ENCODE measurements at places on chromosomes 12 and 14.

GRCh38 chr12:47839214-47839876 is 19.6 kb upstream of the HDAC7 start:
- no peak for DNase-seq

GRCh38 chr12:24903329-24904088 is 45.4 kb downstream of the BCAT1 start:
- no peak for DNase-seq

DNA sequence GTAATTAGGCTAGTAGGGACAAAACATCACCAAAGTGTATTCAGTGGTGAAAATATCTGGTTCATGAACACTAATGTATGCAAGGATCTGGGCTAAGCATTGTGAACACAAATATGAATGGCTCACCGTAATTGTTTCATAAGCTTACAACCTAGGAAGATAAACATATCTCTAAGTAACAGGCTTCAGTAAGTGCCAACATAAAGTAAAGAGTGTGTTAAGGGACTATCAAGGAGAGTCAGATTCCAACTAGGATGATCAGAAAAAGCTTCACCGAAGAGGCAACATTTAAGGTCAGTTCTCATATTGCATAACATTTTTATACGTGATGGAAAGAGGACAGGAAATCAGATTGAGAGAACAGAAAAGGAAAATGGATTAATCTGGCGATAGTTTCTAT is 29.4 kb downstream of the ABCC9 start:
- DNase-seq = no peak

DNA sequence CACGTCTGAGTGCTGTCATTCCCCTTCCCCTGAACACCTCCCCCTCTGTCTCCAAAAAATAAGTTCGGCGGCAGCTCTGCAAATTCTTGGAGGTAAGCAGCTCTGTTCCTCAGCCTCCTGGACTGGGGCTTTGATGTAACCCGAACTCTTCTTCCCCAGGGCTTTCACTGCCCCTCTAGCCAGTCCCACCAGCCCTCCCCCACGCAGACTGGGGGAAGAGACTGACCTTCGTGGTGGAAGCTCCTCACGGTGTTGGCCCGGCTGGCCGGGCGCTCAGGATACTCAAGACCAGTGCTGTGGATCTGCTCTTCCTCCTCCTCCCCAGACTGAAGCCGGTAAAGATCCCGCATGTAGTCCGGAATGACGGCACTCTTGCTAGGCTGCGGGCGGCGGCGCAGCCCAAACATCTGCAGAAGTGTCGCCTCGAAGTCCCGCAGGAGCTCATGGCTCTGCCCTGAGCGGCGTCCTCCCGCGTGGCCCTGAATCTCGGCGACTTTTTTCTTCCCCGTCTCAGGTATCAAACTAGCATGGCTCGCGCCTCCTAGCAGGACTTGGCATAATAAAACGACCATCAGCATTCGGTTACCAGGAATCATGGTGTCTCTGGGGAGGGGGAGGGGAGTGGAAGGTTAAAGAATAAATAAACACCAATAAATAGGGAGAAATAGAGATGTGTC is 4.9 kb downstream of the BMP4 start:
- DNase-seq = no peak

DNA sequence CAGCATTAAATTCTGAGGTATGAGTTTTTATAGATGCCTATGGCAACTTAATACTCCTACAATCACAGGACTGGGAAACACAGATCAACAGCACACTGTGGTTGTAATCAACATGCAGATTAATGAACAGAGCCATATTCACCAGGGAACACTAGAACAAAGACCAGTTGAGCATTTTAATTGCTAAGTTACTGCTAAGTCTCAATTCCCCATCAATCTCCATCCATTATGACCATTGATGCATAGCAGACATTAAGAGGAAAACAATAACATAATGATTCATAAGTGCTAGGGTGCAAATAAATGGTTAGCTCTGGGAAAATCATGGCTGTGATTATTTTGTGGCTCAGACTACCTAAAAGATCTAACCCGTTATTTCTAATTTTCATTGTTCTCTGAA is 505.6 kb downstream of the TRHDE start:
- DNase-seq = no peak

DNA sequence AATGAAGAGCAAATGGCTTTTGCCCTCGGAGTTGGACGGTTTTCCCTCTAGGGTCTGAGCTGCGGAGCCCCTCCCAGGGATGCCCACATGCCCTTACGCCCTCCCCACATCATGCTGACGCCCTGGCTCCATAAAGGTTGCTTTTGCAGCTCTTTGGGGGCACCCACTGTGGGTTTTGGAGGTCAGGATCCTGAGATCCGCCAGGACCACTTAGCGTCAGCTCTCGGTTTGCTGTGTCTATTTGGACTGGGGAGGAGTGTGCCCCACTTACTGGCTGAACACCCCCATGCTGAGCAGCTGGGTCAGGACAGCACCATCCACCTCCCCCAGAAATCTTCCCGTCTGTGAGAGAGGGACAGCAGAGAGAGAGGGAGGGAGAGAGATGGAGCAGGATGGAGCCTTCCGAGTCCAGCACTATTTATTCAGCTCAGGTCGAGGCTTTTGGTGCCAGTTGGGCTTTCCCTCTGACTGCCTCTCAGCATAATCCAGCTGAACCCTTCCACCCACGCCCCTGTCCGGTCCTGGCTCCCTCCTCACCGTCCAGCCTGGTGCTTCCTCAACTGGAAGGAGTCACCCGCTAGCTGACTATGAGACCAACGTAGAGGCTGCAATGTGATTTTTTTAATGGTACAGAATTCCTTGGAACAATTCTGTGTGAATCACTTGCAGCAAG is 18.9 kb upstream of the LRTM2 start:
- no peak for DNase-seq

DNA sequence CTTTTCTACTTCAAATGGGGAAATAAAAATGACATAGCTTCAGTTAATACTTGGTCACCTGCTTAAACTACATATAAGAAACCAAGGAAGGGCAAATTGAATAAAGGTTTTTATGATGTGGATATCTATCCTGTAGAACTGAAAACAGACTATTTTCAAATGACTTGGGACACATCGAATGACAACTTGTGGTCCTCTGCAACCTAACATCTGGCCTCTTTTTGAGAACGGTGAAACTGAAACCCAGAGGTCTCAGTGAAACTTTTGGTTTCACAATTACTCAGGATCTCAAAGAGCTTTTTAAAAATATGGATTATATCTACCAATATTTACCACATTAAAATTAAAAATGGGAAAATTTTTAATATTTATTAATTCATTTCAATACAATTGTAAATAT is 65.2 kb downstream of the PPP2R5E start:
- no peak for DNase-seq

DNA sequence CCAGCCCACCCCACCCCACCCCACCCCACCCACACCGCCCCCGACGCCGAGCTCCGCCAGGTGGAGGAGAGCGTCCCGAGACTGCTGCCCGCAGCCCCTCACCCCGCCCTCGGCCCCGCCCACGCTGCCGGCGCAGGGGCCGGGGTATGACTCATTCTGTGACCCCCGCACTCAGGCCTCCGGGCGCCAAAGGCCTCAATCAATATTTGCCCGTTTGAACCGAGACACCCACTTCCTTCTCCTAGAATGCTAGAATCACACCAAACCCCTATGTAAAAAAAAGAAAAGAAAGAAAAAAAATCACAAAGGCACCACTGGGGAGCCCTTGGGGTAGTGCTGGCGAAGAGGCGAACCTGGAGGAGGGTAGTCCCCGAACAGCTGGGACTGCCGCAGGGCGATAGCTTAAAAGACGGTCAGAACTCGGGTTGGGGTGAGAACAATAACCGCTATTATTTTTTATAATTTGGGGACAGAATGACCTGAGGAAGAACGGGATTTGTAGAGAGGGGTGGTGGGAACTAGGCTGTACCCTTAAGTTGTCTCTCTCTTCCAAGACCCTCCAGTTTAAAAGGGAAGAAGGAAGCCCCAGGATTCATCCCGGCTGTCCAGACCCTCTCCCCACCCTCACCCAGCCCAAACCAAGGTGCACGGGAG is 894 bp downstream of the KRT8 start:
- peak; percentile 62 for DNase-seq

DNA sequence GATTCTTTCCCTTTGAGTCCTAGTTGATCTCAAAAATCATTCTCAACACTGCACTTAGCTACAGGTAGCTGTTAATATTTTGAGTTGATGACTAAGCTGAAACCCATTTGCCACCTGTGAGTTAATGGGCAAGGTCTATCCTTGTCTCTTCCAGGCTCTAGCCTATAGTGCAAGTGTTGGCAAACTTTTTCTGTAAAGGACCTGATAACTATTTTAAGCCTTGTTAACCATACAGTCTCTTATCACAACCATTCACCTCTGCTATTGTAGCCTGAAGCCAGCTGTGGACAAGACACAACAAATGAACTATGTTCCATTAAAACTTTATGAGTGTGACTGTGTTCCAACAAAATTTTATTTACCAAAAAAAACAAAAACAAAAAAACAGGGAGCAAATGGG is 19.4 kb downstream of the RAP1B start:
- no peak for DNase-seq

- no peak for DNase-seq
These were observed 358.1 kb downstream of the ADGRD1 start for GRCh38 chr12:131311764-131312163.

GRCh38 chr12:78210894-78211302 is 380.2 kb downstream of the NAV3 start:
- DNase-seq = no peak

DNA sequence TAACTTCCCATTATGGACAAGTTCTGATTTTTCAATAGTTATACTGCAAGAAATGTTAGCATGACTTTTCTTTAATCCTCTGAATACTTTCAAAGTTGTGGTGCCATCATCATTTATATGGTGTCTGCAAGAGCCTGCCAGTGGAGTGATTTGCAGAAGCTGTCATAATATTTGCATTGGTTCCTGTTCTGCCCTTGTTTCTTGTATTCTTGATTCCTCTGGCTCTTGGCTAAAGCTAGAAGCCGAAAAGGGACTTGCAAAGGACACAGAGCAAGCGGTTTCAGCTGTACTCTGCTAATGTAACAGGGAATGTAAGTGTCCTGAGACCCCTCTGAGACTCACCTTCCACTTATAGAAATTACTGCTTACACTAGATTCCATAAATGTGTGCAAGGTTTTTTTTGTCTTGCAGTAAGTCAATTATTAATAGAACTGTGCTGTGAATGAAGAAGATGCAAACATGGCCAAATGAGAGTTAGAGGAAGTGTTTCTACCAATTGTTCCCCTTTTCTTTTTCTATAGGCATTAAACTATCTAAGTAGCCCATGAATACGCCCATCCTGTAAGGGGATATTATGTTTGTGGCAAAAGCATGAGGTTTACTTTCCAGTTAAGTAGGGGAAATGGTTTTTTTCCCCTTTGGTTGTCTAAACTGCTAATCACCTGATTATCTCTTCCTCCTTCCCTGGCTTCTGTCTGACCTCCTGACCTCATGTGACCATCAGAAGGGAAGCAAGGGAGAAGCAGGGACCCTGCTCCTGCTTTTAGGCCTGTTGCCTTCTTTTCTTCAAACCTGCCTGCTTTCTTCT is 5.3 kb downstream of the DYRK4 start:
- no peak for DNase-seq

GRCh38 chr14:91399868-91400640 is 17.6 kb downstream of the CCDC88C start:
- peak; percentile 60 for DNase-seq

DNA sequence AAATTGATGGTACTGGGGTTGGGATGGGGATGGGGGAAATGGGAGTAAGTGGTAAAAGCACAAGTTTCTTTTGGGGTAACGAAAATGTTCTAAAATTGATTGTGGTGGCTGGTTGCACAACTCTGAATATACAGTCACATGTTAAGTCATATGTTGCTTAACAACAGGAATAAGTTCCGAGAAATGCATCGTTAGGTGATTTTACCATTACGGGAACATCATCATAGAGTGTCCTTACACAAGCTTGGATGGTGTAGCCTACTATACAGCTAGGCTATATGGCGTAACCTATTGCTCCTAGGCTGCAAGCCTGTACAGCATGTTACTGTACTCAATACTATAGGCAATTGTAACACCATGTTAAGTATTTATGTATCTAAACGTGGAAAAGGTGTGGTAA is 31.0 kb downstream of the ITGA7 start:
- DNase-seq = no peak

GRCh38 chr12:42923156-42923555 is 333.6 kb upstream of the PRICKLE1 start:
- no peak for DNase-seq

DNA sequence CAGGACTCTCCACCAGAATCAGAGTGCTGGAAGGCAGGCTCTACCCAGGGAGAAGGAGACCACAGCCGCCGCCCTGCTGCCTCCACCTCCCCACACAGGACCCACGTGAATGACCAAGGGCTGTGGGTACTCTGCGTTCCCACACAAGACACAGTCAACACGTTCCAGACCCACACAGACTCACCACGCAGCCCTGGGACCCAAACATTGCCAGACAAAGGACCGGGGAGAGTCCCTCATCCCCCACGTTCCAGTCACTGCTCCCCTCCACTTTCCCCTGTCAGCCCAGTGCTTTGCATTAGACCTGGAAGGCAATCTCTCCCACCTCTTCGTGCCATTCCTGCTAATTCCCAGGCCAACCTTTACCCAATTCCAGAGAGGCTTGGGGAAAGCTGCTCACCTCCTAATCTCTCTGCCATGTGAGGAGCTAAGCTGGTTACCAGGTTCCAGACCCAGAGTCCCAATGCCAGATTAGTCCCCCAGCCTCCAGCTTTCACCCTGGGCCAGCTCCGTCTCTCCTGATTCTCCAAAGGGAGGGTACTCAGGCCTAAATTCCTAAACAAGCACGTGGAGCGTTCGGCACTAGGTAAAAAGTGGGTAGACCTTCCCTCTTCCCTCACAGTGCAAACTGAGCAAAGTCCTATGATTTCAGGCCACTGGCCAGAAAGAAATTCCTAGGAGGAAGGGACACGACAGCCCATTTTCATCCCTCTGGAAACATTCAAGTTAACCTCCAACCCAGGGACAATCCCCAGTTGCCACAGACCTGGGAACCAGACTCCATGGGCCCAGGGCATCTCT is 4.9 kb downstream of the SLC6A13 start:
- DNase-seq = no peak

GRCh38 chr12:25308756-25309155 is 58.0 kb upstream of the KRAS start:
- DNase-seq = no peak

- DNase-seq = no peak
These were observed 71.6 kb downstream of the PDE6H start for GRCh38 chr12:15044471-15044870.

DNA sequence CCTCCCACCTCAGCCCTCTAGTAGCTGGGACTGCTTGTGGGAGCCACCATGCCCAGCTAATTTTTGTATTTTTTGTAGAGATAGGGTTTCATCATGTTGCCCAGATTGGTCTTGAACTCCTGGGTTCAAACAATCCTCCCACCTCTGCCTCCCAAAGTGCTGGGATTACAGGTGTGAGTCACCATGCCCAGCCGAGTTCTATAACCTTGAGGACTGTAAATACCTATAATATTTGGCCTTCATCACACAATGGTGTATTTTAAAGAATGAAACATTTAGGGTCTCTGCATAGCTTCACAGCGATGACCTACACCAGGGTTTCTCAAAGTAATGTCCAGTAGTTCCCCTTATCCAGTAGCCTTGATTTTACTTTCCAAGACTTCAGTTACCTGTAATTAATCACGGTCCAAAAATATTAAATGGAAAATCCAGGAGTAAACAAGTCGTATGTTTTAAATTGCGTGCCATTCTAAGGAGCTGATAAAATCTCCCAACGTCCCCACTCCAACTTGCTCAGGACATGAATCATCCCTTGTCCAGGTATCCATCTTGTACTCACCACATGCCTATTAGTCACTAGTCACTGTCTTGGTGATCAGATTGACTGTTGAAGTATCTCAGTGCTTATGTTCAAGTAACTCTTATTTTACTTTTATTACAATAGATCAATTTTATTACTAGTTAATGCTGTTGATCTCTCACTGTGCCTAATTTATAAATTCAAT is 368.2 kb downstream of the BTG1 start:
- DNase-seq = no peak
